GM13977 (cell line): ENCODE measurements at places on chromosomes 6 and 20.

- no peak for DNase-seq
Observed at GRCh38 chr20:54624706-54625390, 149.5 kb downstream of the DOK5 start.

DNA sequence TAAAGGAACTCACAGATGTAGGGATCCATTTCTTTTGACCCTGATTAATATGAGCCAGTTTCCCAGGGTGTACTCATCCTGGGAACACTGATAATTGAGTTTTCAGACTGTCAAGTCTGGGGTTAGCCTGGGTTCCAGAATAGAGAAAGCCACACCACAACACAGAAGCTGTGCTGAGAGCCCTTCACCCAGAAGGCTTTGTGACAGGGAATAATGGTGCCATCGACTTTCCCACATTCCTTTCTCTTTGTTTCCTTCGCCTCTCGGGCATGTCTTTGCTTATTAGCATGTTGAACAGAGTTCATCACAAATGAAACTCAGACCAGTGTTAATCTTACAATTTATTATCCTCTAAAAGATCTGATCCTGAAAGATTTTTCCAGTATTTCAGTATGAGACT is 95.0 kb downstream of the TCP11 start:
- DNase-seq: no peak

- no peak for DNase-seq
Observed at GRCh38 chr6:99592900-99593299, 13.7 kb upstream of the PRDM13 start.

DNA sequence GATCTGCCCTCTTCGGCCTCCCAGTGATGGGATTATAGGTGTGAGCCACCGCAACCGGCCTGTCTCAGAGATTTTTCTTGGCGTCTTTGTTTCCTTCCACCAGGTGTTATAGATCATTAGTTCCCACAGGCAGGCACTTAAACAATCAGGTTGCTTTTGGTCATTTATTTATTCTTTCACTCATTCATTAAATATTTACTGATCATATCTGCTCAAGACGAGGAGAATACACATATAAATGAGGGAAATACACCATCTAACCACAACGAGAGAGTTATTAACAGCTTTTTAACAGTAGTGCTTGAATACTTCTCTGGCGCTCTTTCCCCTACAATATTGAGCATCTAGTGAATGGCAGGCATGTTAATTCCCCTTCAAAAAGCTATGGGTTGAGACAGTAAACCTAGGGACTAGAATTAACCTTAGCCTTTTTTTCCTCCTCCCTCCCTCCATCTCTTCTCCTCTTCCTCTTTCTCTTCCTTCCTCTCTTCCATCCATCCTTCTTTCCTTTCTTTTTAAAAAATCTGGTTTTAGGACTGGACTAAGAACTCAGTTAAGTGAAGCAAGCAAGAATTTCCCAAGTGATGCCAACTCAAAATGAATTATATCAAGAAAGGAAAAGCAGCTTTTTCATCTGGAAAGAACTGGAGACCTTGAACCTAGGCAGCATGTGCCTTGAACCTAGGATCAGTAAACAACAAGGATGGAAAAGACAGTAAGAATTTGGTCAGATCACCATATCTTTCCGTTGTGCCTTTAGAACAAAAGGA is 41.1 kb upstream of the RFPL4B start:
- no peak for DNase-seq

DNA sequence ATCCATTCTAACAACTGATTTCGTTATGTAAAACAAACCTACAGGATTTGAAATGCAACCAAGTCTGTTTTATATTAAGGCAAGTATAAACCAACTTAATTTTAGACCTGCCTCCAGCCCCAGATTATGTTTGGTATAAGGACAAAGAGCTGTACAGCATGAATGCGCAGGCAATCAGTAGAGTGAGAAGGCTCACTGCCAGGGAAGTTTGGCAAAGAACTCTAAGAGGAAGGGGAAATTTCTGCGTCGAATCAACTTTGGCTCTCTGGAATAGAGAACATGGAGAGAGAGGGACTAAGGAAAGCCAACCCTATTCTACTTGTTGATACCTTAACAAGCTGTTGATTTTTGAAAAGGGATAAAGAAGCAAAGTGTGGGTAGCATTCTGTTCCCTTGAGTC is 96.9 kb upstream of the FOXO3 start:
- no peak for DNase-seq
